ENCODE measurements at places on chromosomes 2 and 18.
A peak's percentile ranks its signal among the peaks of the same experiment; 100 is the strongest.

DNA sequence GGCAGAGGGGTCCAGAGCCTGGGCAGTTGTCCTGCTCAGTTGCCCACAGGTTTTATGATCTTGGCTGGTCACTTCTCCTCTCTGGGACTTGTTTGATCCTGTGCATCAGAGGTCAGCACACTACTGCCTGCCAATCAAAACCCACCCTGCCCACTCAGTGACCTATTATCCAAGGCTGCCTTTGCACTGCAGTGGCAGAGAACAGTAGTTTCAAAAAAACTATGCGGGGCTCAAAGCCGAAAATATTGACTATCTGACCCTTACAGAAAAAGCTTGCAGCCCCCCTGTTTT lies 218.2 kb downstream of the CYP26B1 start:
- DNase-seq, result no peak

DNA sequence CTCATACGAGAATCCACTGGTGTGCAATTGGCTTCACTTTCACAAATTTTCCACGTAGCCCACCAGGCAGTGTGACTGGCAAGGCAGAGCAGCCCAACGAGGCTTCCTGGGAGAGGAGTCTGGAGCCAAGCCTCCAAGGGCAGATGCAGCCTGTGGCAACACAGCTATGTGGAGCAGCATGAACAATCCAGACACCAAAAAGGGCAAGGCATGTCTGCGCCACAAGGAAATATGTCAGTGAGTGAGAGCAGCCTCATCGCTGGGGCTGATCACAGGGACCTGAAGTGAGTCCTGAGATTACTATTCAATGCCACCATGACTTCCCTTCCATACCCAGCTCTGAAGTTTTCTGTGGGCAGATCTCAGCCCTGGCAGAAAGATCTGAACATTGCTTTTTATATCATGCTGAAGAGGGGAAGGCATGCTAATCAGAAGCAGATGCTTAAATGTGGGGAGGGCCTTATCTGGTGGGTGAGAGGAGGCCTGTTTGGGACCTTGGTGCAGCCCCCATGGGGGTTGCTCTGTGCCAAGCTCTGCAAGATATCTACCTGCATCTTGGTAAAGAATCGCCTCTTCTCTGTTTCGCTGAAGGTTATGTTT lies 40.0 kb upstream of the PUM2 start:
- no peak for DNase-seq

DNA sequence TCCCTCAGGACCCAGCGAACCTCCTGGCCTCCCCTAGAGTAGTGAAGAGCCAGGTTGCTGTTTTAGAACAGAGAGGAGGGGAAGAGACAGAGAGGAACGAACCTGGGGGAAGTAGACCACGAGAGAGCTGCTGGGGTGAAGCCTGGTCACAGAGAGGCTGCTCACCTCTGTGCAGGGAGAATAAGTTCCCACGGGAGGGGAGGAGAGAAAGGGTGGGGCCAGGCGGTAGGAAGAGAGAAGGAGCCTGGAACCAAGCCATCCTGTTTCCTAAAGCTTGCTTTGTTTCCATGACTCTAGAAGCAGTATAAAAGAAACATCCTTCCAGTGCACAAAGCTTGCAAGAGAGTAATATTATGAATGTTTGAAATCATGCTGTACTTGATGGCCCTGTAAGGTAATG lies 147.9 kb downstream of the MYT1L start:
- DNase-seq, result no peak

- DNase-seq, result no peak
Observed at GRCh38 chr2:85394976-85395375, 15.2 kb downstream of the CAPG start.

GRCh38 chr18:33571998-33572787 lies 5.8 kb upstream of the ASXL3 start:
- no peak for DNase-seq

GRCh38 chr2:240797914-240798313 lies 22.1 kb downstream of the KIF1A start:
- DNase-seq, result no peak

- no peak for DNase-seq
Observed at GRCh38 chr2:84674099-84674498, 157.8 kb downstream of the DNAH6 start.

GRCh38 chr2:45812011-45812500 lies 160.6 kb downstream of the PRKCE start:
- DNase-seq, result no peak

DNA sequence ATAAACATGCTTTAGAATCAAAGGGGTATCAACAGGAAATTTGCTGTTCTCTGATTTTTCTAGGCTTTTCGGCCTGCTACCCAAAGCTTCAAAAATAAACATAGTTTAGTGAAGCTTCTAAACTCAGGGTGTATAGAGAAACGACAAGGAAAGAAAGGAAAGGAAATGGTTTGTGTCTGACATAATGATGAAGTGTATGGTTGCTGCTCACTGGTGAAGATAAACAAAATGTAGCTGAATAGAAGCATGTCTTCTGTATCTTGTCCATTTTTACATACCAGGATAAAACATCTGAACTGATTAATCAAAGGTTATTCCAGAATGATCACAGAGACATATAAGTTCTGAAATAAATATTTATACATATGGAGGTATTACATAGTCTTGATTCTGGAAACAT lies 1324.6 kb upstream of the NRXN1 start:
- DNase-seq, result no peak

- DNase-seq, result no peak
Observed at GRCh38 chr2:72006188-72006736, 141.4 kb downstream of the CYP26B1 start.

- DNase-seq, result peak; percentile 12
Observed at GRCh38 chr18:13176847-13177246, 41.7 kb upstream of the LDLRAD4 start.

GRCh38 chr2:27730261-27730662 lies 41.3 kb upstream of the MRPL33 start:
- DNase-seq, result no peak

GRCh38 chr2:236449167-236449761 lies 120.4 kb upstream of the ACKR3 start:
- no peak for DNase-seq

GRCh38 chr2:147923846-147924245 lies 79.0 kb downstream of the ACVR2A start:
- no peak for DNase-seq

GRCh38 chr2:195984923-195985726 lies 83.5 kb downstream of the DNAH7 start:
- DNase-seq, result no peak

DNA sequence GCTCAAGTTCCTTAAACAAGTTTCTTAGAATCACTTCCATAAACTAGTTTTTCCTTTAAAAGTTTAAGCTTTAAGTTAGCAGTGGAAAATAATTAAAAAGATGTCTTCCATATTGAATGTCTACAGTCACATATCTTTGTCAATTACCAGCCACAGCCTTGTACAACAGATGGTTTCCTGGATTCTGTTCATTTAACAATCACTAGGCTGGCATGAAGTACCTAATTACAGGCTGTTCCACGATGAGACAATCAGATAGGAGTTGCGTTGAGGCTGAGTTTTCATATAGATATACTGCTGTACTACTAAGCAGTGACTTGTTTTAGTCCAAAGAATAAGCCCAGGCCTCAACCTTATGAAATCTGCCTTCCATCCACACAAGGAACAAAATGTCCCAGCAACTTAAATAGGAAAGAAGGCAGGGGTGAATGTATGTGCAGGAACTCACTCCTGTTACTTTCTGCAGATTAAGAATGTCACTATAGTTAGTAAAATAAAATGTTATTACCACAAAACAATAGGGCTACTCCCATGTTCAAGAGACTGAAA lies 131.0 kb downstream of the ZAP70 start:
- no peak for DNase-seq

DNA sequence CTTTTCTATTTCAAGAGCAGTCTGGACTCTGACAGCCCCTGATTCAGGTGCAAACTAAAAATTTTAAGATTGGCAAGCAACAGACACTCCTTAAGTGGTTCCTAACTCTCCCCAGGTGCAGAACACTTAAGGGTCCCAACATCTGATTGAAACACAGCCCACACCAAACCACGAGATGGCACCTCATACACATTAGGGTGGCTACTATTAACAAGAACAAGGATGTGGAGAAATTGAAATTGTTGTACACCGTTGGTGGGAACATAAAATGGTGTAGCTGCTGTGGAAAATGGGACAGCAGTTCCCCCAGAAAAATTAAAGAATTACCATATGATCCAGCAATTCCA lies 82.3 kb downstream of the POLR1A start:
- no peak for DNase-seq

DNA sequence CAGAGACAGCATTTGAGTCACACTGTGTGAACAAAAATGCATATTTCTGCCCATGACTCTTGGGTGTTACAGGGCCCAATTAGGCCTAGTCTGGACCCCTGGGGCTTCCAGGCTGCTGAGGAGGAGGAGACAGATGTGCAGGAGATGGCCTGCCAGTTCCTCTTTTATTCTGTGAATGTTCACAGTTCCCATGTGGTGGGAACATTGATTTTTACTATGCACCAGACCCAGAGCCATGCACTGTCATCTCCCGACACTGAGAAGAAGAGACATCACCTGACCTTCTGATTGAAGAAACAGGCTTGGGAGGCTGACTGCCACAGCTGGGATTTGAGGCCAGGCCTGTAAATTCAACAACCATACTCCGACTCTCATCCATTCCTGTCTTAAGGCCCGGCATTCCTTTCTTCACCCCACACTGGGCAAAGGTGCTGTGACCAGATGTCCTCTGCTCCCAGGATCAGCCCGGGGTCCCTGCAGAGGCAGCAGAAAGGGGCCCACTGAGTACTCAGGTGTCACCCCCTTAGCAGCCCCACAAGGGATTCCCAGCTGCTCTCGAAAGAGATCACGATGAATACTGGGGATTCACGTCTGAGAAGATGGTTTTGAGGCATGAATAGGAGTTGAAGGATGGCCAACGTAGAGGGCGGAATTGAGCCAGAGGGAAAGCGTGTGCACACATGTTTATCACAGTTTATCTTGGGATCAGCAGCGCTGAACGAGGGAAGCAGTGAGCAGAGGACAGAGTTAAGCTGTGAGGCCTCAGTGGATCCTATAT lies 3.6 kb upstream of the TFCP2L1 start:
- no peak for DNase-seq

DNA sequence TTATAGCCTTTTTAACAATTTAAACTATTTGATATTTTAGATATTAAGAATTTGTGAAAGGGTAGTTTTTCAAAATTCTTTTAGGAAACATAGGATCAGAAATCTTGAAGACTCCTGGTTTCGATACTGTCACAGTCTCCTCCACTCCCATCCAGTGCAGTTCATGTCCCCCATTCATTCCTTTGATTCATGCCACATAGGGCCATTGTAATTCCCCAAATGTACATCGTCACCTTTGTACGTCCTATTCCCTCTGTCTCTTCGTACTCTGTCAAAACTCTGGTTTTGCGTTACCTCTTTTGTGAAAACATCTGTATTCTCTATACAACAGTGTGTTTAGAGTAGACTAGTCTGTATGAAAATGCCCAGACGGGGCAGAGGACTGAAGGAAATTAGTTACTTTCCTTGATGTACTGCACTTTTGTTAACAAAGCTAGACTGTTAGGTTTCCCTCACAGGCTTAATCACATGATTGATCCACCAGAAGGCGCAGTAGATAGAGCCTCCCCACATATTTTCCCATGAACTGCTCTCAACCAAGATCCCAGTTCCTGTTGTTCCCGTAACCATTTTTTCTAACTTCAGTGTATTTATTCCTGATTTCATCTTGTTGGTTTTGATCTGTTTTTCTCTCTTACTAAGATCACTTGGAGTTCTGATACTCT lies 2.5 kb downstream of the MRPL35 start:
- DNase-seq, result no peak

GRCh38 chr18:70636991-70637390 lies 348.1 kb downstream of the SOCS6 start:
- no peak for DNase-seq

DNA sequence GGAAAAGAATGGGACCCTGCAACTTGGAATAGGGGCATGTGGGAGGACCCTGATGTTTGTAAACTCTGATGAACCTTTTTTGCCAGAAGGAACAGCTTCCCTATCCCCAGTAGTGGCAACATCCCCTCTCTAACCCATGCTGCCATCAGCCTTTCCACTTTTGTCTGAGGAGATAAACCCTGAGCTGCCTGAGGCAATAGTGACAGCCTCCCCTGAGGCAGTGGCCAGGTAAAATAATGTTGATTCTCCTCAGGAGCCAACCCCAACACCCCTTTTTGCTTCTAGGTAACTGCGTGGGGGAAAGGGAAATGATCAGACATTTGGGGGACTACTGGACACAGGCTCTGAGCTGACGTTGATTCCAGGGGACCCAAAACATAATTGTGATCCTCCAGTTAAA lies 106.8 kb upstream of the NPAS2 start:
- DNase-seq, result no peak

DNA sequence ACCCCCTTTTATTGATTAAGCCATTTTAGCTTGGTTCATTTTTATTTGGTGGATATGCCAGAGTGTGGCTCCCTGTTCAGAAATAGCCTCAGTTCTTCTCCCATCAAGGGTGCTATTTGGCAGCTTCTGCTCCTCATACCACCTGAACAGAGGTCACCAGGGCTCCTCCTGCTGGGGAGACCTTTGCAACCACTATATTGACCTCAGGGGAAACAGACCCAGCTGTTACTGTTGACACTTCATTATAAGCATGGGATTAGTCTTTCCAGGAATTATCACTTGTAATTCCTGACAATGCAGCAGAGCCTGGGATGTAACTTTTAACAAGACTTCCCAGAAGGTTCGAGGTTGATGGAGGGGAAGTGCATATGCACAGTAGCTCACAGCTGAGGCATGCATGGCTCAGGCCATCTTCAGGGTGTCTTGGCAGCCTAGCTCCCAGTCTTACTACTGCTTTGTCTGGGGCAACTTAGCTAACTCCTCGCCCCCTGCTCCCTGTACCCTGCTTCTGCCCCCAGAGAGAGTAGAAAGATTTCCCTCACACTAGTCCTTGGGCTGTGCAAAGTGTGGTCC lies 239.4 kb upstream of the SPRED2 start:
- no peak for DNase-seq

DNA sequence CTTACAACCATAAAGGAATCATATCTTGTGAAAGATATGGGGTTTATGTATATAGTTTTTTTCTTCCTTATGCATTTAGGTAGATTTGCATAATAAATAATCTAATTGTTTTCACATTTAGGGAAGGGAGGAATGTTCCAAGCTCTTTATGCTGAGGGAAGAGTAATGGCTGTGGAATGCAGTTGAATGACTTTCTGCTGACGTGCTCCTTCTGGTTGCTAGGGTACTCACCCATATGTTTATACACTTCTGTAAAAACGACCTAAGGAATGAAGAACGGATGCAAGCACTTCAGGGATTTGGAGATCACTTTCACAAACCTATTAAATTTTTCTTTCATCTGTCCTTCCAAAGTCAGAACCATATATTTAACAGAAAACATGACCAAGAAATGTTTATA lies 29.2 kb upstream of the PPP4R1 start:
- DNase-seq, result no peak

- no peak for DNase-seq
Observed at GRCh38 chr2:239302808-239303557, 97.8 kb downstream of the HDAC4 start.

- DNase-seq, result no peak
Observed at GRCh38 chr18:44625386-44625785, 55.3 kb upstream of the SETBP1 start.

DNA sequence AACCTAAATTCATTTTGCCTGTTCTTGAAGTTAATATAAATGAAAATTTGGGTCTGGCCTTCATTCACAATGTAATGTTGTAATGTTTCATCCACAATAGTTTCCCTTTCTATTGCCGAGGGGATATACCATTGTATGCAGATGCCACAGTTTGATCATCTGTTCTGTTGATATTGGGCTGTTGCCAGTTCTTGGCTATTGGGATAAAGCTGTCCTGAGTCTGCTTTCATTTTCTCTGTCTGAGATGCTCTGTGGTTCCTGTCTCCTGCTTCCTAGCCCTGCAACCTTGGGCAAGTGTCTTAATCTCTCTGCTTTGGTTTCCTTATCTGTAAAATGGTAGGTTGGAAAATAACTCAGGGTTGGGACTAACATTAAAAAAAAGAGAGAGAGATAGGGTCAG lies 25.2 kb downstream of the B3GNT2 start:
- DNase-seq, result no peak
